Fibroblast of upper back skin (primary cell): ENCODE measurements at places on chromosomes 5 and 9.

DNA sequence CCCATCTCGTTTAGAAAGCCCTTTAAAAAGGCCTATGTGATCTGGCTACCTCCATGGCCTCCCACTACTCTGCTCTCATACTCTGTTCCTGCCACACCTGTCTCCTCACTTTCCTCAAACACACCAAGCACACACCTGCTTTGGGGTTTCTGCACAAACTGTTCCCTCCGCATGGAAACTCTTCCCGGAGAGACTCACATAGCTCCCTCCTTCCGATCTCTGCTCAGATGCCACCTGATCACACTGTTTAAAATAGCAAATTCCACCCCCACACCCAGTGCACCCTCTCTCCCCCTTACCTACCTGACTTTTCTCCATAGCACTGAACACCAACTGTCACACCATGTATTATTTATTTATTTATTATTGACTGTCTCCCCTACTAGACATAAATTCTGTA is 84.0 kb upstream of the NR4A3 start:
- no peak for DNase-seq

- DNase-seq, result no peak
These were observed 157.3 kb downstream of the SPOCK1 start for GRCh38 chr5:137341831-137342230.

GRCh38 chr5:43336159-43336558 is 22.9 kb upstream of the HMGCS1 start:
- DNase-seq, result no peak

GRCh38 chr9:135613946-135614805 is 25.2 kb downstream of the GLT6D1 start:
- no peak for DNase-seq

- peak; percentile 94 for DNase-seq
These were observed 252.8 kb downstream of the MAST4 start for GRCh38 chr5:66848749-66849641.

DNA sequence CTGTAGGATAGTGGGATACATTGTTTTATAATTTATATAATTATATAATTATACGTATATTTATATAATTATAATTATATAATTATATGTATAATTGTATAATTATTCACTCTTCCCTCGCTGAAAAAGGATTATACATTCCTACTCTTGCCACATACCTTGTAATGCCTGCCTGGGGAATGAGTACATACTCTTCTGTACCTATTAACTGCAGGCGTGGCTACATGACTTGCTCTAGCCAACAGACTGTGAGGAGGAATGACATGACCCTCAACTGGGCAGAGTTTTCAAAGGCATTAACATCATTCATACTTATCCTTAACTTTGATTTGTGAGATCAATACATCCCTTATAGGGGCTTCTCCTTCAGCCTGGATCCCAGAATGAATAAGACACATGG is 19.1 kb downstream of the ERMP1 start:
- DNase-seq, result no peak

GRCh38 chr9:69319324-69320025 is 5.5 kb upstream of the ENTREP1 start:
- DNase-seq, result no peak

DNA sequence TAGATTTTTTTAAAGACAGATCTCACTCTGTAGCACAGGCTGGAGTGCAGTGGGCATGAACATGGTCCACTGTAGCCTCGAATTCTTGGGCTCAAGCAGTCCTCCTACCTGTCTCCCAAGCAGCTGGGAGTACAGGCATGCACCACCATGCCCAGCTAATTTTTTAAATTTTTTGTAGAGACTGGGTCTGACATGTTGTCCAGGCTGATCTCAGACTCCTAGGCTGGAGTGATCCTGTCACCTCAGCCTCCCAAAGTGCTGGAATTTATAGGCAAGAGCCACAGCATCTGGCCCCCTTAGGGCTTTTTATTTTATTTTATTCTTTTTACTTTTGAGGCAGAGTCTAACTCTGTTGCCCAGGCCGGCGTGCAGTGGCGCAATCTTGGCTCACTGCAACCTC is 56.4 kb downstream of the NSD1 start:
- DNase-seq, result no peak

DNA sequence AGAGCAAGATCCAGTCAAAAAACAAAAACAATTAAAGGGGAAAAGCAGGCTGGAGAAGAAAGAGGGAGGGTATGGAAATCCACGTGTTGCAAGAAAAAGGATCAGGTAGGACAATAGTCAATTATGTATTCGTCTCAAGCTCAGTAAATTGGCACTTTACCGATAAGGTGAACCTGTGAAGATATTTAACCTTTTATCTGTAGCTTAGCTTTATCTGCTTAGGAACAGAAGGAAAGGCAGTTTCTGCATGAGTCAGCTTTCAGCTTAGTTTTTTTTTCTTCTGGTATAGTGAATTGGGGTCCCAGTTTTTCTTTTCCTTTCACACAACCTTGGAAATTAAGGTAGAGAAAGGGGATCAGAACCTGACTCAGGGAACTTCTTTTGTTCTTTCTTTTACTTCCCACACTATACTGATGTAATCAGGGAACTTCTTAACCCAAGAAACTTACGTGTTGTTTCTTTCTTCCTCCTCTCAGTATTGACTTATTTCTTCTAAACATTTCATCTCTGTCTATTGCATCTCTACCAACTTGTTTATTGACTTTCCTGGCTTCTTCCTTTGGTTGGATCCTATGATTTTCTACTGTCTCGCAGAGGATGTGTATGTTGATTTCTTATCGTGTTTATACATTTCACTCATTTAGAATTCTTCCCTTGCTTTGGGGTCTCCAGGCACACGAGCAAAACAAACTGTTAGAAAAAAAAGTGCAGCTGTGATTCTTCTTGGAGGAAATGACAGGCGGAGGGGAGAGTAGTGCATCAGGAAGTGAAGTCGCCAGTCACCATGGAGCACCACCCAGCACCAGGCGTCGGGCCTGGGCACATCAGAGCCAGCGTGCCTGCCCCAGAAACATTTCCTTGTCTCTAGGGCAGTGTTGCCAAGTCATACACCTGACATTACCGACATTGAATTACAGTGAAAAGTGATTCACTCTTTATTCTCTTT is 123.0 kb upstream of the LHFPL2 start:
- no peak for DNase-seq

DNA sequence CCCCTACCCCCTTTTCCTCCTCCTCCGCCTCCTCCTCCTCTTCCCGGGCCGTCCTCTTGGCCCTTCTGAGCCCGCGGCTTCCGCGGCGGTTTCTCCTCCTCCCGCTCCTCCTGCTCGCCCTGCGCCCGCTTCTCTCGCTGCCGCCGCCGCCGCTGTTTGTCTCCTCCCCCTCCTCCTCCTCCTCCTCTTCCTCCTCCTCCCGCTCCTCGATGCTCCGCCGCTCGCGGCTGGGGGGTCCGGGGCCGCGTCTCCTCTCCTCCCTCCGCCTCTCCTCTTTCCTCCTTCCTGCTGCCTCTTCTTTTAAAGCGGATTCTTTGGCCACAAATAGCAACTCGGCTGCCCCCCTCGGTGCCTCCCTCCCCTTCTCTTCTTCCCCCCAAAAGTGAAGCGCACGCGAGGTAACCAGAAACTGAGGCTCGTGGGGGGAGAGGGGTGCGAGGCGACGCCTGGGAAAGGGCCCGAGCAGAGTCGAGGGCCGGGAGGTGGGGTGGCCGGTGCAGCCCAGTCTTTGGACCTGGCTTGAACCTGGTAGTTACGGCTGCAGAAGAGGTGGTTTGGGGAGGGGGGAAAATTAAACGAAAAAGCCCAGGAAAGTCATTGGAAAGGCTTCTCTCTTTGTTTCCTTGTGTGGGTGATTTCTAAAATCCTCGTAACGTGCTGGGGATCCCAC is 1058.5 kb upstream of the DMAC1 start:
- peak; percentile 72 for DNase-seq
